OCI-LY7 (cell line): ENCODE measurements at places on chromosomes 2 and 18.

DNA sequence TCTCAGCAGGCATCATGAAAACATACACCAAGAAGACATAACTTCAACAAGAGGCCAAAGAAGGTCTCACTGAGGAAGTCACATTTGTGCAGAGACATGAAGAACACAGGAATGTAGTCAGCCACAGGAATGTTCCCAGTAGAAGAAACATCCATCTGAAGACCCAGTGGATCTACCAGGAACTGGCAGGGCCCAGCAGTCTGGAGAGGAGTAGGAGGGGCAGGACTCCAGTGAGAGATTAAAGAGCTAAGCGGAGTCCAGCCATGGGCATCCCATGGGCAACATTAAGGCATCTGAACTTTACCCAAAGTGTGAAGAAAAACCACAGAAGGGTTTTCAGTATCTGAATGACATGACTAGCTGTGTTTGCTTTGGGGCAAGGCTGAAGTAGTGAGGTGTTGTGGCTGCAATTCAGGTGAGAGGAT lies 103.1 kb downstream of the UPP2 start:
- no peak for DNase-seq

DNA sequence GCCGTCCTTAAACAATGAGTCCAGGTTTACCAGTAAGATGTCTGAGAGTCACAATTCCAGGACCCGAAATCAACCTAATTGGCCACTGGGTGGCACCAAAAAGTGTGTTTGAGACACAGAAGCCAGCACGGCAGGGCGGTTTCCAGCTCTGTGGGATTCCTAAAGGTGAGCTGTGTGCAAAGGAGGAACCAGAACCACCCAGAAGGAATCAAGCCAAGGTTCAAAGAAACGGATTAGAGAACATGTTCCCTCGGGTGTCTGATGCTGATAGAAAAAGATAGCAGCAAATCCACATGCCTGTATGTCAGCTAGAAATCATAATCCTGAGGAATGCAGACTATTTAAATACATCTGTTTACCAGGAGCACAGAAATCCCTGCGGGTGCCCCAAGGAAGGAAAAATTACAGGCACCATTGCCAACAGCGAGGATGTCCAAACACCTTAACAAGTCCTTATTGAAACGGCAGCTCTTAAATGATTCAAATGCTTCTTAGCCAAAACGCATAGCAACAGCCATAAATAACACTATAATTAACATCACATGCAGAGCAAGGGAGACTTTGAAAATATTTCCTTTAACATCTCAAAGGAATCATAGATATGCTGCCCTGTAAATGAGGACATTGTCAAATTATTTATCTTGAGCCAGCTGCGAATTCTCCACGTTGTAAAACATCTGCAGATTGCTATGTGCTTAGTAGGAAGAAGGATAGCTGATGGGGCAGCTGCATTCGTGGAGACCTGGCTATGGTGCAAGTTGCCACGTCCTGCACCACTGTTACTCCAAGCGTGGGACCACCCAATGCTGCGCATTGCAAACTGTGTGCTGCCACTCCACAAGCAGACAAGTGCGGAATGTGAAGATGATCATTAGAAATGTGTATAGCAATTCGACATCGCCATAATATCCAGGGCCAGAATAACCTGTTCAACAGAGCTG lies 318.7 kb upstream of the NCKAP5 start:
- peak; percentile 76 for DNase-seq

GRCh38 chr2:201414099-201415023 lies 36.9 kb downstream of the TRAK2 start:
- peak; percentile 38 for DNase-seq

DNA sequence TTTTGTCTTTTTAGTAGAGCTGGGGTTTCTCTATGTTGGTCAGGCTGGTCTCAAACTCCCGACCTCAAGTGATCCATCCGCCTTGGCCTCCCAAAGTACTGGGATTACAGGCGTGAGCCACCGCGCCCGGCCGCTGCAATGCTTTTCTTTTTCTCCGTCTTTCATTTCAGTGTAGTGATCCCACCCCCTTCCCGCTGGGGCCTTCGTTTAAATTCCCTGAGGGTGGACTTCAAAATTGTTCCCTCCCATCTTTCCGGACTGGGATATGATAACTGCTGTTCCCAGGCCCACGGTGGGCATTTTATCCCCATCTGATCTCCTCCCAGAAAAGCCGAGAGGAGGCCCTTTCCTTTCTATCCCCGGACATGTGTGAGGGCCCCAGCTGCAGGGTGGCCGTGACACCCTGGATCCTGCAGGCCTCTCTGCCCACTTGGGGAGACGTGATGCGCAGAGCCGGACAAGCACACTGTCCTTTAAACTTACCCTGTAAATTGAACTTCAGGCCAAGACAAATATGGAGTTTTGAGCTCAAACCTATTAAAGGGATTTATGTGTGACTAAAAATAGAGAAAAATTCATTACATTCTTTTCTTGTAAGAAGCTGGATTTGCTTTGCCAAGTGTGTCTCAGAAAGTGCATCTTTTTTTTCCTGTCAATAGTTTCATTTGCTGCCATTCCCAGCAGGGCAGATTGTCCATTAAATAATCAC lies 54.5 kb upstream of the AFF3 start:
- DNase-seq, result no peak

DNA sequence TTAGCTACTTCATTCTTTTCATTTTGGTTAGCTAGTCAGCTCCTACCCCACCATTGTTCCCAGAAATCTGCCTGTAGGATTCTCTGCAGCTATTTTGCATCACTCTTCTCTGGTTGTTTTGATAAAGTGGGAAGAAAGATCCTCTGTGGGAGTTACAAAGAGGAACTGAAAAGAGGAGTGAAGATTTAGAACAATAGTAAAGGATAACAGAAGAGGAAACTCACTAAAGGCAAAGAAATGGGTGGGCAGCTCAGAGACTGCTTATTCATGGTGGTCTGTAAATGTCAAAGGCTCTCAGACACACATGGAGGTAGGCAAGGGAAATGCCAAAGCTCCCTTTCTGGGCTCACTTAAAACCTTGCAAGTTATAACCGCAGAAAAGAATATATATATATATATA lies 17.2 kb upstream of the CD207 start:
- no peak for DNase-seq

DNA sequence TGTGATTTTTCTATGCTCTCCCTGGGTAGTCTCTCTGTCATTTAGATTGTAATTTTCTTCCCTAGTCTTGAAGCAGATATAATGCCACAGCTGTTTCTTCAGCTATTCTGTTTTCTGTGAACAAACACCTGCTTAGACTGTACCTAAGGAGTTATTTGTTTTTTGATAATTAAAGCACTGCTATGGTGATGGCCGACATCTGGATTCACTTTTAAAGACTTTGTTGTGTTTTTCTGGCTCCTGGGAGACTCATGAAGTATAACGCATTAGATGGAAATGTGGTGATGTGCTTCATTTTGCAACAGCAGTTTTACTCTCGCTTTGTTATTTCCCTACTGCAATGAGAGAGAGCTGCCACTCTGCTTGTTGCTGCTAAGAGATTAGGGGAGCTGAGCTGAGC lies 15.7 kb upstream of the C2orf69 start:
- no peak for DNase-seq

DNA sequence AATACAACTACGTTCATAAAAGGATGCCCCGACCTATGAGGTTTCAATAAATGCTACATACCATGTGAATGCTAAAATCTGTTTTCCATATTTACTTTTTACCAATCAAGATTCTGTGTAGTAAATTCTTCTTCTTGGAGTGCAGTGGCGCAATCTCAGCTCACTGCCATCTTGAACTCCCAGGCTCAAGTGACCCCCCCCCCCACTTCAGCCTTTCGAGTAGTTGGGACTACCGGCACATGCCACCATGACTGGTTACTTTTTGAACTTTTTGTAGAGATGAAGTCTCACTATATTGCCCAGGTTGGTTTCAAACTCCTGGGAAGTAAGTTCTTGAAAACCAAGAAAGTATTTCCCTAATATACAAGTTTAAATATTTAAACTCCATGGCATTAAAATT lies 14.4 kb upstream of the USP34 start:
- no peak for DNase-seq

DNA sequence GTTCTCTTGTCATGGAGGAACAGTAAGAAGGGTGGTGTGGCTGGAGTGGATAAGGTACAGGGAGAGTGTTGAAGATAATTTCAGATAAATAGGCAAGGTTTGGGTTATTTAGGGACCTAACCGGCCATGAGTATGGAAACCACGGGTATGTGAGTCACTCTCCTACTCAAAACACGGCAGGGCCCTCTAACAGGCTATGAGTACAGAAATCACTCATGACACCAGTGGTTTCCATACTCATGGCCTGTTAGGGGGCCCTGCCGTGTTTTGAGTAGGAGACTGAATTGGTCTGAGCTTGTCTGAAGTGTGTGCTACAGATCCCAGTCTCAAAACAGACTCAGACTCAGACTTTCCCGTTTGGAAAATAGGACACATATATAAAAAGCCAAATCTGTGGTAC lies 428.4 kb upstream of the HNMT start:
- DNase-seq, result no peak

GRCh38 chr2:226965376-226965775 lies 129.5 kb downstream of the RHBDD1 start:
- no peak for DNase-seq

GRCh38 chr2:56295666-56296065 lies 111.9 kb downstream of the CCDC85A start:
- no peak for DNase-seq
